ENCODE measurements at places on chromosomes 11 and 22. TPM values are rescaled to one million over a fixed set of nuclear protein-coding genes. Genes with fewer than 3 reads are reported as not detected.

Gene TIGD3
- total RNA-seq = not detected

Gene LRRC74B
- not detected for total RNA-seq

Gene BDNF
- 174 TPM for total RNA-seq

Gene OR51B2
- not detected for total RNA-seq

DNA sequence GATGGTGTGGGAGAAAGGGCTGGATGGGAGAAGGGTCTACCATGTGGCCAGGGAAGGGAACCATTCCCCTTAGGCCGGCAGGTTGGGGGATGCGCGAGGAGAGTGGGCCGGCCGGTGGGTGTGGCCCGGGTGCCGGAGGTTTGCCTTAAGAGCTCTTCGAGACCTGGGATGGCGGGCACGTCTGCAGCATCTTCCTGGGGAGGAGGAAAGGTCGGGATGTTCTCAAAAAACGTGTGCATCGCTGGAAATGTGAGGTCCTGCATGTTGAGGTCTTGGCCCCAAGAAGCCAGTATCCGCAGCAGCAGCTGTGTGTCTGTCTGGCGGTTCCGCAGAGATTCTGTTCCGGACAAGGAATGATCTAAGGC is 1.4 kb downstream of the NAV2 start:
- DNase-seq = peak; percentile 19

DNA sequence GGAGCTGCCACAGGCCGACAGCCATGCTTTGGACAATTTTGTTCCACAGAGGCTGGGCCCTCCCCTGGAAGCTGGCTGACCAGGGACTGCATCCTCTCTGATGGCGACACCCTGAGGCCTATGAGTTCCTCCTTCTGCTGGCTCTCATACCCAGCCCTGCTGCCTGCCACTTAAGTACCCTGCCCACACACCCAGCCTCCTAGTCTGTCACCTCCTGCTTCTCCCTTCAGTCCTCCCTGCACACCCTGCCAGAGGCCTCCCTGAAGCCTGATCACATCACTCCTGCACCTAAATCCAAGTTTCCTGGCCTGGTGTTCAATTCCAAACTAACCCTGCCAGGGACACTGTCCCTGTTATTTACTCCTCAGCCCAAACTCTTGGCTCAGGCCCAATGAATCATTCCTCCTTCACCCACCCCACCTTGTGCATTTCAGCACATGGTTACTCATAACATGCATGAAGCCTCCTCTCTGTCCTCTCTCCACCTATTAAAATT is 136.7 kb upstream of the NECTIN1 start:
- no peak for DNase-seq

DNA sequence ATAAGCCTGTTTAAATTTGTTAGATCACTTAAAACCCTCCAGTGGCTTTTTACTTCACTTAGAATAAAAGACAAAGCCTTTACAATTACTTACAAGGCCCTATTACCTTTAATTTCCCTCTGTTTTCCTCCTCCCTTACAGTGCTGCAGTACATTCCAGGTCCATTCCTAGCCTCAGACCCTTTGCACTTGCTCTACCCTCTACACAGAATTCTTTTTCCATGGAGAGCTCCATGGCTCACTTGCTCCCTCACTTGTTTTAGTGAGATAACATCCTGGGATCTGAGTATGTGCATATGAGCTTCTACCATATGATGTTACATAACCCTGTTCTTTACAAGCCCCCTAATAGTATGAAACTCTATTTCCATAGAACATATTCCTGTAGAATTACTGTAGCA is 24.4 kb downstream of the ZNF214 start:
- DNase-seq = no peak

DNA sequence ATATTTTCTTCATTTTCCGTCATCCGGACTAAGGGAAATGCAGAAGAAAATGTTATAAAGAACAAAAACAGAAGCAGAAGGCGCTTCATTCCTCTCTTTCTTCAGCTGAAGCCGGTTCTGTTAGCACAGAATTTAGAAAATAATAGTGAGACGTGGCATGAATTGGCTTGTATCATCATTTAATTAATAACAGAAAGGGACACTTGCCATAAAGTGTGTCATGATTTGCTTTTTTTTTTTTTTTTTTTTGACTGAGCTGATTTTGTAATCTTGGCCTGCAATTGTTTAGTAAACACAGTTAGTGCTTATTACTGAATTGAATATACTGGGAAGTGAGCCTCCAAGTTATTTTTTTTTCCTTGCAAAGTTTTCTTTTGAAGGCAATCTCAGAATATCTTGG is at the start of gene MMP27:
Gene MMP27, minus strand, starts transcription at position 144 of the 400 bp plus-strand sequence. Its CDS starts 55 bp downstream, at position 89.
- DNase-seq = no peak

DNA sequence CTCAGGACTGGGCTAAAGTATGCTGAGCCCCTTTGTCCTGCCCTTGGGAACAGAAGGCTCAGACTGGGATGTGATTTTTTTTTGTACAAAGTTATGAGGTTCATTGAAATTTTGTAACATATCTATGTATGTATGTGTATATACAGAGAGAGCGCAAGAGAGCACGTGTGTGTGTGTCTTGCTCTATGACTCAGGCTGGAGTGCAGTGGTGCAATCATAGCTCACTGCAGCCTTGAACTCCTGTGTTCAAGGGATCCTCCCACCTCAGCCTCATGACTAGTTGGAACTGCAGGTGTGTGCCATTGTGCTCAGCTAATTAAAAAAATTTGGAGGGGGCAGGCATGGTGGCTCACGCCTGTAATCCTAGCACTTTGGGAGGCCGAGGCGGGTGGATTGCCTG is 5.7 kb downstream of the TMEM25 start:
- DNase-seq = peak; percentile 50

GRCh38 chr22:44711690-44712555 is 9.9 kb downstream of the PRR5 start:
- no peak for DNase-seq

GRCh38 chr22:43152357-43153071 is 1.2 kb downstream of the TSPO start:
- DNase-seq = peak; percentile 22

DNA sequence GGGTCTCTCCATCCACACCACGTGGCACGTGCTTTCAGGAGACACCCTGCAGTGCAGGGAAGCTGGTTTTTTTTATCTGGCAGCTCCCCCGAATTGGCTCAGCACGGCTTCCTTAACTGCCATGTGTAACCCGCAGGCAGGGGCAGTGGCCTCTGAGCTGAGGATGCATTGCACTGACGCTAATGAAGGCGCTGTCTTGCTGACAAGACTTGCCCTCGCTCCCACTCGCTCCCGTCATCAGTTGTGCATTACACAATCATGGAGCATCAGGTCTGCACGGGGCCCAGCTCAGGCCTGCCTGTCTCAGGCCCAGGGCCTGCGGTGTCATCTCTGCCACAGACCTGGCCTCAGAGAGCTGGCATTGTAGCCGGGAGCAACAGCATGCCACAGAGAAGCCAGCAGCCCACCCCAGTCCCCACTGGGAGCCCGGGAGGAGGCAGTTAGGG is 95.9 kb downstream of the ARHGAP8 start:
- DNase-seq = peak; percentile 6

- DNase-seq = no peak
Observed at GRCh38 chr11:1435820-1436467, 46.2 kb downstream of the BRSK2 start.

DNA sequence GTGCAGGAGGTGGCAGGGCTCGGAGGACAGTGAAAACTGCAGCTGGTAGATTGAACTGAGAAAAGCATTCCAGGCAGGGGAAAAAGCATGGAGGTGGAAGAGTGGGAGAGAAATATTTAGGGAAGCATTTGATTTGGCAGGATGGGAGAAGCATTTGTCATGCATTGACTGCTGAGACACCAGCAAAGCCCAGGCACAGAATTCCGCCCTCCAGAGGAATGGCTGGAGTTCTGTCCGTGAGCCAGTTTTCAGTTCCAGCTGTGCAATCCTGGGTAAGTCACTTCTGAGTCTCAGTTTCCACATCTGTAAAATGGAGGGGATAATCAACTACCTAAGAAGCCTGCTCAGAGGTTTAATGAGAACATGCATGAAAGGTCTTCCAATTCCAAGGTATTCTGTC is 4.3 kb upstream of the TSKU start:
- no peak for DNase-seq

- no peak for DNase-seq
Observed at GRCh38 chr11:77084581-77085191, 17.9 kb downstream of the CAPN5 start.

GRCh38 chr22:36197065-36197440 is 4.6 kb downstream of the APOL4 start:
- DNase-seq = peak; percentile 70
